ENCODE measurements at places on chromosomes 5 and 9.
A peak's percentile ranks its signal among the peaks of the same experiment; 100 is the strongest.

DNA sequence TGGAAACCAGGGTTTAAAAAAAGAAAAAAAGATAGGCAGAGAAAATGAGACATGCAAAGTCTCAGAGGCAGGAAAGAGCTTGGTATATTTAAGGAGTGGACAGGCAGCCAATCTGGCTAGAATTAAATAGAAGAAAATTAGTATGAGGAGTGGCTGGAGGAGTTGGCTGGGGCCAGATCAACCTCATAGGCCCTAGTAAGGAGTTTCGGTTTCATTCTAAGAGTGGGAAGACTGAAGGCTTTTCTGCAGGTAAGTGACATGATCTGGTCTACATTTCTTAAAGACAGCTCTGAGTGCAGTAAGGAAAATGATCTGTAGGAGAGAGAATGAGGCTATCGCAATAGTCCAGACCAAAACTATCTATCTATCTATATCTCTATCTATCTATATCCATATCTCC is 27.5 kb downstream of the ADRB2 start:
- DNase-seq = no peak

GRCh38 chr5:175742290-175742994 is 84.6 kb downstream of the HRH2 start:
- DNase-seq = no peak

- DNase-seq = peak; percentile 97
Measured at GRCh38 chr5:181191526-181192336, 13.3 kb downstream of the TRIM7 start.

- DNase-seq = peak; percentile 57
Measured at GRCh38 chr5:38601133-38601862, 44.9 kb upstream of the LIFR start.

DNA sequence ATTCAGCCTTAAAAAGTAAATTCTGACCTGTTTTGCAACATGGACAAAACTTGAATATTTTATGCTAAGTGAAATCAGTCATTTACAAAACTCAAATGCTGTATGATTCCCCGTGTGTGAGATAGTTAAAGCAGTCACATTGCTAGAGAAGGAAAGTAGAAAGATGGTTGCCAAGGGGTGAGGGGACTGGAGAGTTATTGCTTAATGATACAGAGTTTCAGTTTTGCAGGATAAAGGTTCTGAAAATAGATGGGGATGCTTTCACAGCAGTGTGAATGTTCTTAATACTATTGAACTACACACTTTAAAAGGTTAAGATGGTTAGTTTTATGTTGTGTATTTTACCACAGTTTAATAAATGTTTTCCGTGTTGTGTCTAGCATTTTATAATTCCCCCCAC is 51.2 kb downstream of the SGCD start:
- DNase-seq = no peak

GRCh38 chr9:124855944-124856765 is 2.9 kb downstream of the WDR38 start:
- DNase-seq = peak; percentile 36

- DNase-seq = no peak
Measured at GRCh38 chr5:81314581-81314980, 13.2 kb downstream of the ZCCHC9 start.

DNA sequence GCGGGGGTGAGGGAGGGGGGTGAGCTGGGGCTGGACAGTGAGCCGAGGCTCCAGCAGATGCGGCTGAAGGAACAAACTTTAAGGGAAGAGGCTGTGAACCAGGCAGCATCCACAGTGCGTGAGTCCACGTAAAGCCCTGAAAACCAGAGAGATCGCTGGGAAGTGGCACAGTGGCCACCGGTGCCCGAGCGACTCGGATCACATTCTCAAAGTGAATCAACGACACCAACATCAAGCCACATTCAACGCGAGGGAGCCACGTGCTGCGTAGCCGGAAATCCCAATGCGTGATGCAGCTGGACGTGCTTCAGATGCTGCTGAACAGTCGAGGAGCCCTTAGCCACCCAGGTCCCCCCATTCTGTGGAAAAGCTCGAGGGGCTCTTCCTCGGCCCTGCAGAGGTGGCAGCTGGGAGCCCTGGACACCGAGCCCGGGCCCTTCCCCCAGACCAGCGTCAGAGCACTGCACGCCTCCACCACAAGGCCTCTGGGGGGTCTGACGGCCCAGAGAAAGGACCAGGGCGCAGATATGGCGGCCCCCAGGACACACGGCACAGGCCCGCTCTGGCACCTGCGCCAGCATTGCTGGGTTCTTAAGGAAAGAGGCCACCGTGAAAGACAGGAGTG is 53.7 kb upstream of the EXOC3 start:
- no peak for DNase-seq

GRCh38 chr5:763998-764781 is 20.3 kb downstream of the ZDHHC11B start:
- no peak for DNase-seq

DNA sequence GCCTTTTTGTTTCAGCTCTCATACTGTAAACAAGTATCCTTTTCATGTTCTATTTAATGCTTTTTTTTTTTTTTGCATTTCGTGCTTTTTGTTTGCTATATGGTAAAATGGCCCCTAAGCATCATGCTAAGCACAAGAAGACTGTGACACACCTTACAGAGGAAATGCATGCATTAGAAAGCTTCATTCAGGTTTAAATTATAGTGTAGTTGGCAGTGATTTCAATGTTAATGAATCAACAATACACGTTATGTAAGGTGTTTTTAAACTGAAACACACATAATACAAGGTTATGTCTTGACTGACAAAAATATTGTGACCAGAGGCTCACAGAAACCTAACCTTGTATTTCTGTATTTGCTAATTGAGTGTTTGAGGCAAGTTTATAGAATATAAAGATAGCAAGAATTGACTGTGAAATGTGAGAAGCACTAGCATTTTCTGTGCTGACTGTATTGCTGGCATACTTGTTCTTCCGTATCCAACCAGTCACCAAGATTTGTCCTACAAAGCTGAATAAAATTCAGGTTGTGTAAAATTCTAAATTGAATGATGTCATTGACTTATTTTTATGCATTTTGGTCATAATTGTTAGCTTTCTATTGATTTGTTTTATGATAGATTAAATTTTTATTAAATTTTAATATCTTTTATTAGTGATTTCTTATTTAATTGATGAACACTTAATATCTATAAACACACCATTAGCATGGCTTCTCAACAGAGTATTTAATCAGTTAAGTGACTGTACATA is 4.1 kb downstream of the CFAP95 start:
- DNase-seq = no peak

DNA sequence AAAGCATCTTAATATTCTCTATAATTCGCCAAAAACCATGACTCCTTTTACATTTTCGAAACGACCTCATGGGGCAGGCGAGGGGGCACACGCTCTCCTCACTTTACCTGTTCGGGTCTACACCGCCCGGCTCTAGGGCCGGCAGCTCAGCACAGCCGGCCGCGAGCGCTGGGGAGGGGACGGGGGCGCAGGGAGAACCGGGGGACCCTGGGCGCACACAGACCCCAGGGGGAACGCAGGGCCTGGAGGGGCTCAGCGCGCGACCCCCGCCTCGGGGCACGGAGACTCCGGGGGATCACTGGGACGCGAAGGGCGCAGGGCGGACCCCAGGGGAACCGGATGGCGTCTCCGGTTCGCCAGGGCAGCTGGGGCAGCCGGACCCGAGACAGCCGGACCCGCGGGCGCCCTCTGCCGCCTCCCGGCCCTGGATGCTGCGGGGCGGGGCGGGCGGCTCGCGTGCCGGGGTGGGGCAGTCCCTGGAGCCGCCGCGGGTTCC is at the start of gene AHRR:
Gene AHRR (plus strand): TSS at position 485 of the 496 bp plus-strand sequence. CDS start 22,189 bp downstream, outside the sequence.
- peak; percentile 68 for DNase-seq

DNA sequence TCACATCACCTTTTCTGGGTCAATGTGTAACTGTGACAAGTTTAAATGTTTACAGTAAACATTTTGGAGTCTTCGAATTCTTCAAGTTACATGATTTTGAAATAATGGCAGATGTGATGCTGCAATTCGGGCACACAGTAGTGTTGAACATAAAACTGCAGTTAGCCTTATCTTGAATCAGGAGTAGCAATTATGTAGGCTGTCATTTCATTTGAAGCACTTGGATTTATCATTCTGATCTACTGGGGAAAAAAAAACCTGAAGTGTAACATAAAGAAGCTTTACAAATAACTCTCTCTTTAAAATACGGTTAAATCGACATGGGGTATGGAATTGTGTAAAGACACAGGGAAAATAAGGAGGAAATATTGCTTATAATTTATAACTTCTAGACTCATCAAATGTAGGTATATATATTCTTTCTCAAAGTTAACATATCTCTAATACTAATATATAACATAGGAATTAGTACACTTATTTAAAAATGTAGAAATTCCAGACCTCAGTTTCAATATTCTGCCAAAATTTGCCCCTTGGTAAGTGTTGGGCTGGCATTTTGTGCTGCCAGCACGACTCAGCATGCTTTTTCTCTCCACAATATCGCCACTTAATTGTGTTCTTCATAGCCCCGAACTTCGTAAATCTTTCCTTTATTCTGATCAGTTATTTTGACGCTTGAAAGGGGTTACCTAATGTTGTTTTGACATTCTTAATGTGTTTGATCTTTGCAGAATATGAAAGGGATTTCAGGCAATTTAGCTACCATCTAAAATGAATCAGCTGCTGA is 226.7 kb downstream of the PRR16 start:
- DNase-seq = no peak

DNA sequence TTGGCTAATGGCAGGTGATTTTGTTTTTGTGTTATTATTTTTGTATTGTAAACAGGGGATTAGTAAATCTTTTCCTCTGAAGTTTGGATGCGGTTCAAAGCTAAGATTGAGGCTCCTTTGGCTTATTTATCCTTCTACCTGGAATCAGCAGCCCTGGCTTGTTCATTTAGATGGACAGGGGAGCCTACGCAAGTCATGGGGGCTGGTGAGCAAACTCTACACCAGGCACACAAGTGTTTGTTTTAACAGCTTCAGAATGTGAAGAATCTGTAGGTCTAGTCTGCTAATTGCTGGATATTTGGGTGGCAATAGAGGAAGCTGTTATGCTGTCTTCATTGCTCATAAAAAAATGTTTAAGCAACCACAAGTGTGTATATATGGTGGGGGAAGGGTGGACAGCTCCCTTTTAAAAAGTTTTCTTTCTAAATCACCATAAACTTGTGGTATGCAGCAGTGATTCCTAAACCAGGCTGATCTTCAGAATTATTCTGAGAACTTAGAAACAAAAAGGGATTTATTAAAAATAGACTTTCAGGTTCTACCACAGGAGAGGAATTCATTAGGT is 20.7 kb downstream of the ZNF462 start:
- DNase-seq = peak; percentile 52

Measured in cardiac muscle cell (in vitro differentiated cells and primary cell).